ENCODE measurements at places on chromosomes 2 and 18. TPM values are rescaled to one million over a fixed set of nuclear protein-coding genes. Genes with fewer than 3 reads are reported as not detected.

Gene RAB6C
- not detected for total RNA-seq

- no peak for DNase-seq
Observed at GRCh38 chr2:33488715-33489540, 12.5 kb downstream of the RASGRP3 start.

GRCh38 chr18:58640428-58640805, 11.5 kb upstream of the ALPK2 start:
- no peak for DNase-seq

GRCh38 chr18:46283895-46284295, 179.7 kb downstream of the HAUS1 start:
- no peak for DNase-seq
